ENCODE measurements at places on chromosomes 4 and X.

DNA sequence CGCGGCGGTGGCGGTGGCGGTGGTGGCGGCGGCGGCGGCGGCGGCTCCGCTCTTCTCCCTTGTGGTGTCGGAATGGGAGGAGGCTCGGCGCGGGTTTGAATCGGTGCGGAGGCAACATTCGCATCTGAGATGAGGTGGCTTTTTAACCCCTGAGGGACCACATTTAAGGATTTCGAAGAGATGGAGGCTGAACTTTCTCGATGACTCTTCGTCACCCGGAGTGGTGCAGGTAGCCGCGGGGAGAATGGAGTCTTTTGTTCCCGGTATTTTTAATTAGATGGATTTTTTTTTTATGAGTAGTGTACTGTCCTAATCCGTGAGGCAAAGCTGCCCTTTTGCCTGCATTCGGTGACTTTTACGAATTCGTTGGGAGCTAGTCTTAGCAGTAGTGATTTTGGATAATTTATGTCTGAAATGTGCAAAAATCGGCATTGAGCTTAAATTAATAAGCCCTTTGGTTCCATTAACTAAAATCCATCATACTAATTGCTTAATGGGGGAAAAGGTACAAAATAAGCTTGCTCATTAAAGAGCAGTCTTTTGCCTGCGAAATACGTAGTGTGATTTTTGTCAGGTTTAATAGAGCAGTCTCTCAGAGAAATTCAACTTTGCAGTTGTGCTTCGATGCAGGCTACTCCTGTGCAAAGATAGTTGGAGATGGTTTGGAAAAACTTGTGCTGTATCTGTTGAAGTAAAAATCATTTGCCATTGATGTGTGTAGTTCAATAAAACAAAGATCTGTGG, 206.2 kb downstream of the TENM3 start:
- no peaks in the 10 kb centered on the region for H3K4me1 ChIP-seq
- H3K4me3 ChIP-seq, result peak overlapping the region; percentile 73
- DNase-seq, result no peak

DNA sequence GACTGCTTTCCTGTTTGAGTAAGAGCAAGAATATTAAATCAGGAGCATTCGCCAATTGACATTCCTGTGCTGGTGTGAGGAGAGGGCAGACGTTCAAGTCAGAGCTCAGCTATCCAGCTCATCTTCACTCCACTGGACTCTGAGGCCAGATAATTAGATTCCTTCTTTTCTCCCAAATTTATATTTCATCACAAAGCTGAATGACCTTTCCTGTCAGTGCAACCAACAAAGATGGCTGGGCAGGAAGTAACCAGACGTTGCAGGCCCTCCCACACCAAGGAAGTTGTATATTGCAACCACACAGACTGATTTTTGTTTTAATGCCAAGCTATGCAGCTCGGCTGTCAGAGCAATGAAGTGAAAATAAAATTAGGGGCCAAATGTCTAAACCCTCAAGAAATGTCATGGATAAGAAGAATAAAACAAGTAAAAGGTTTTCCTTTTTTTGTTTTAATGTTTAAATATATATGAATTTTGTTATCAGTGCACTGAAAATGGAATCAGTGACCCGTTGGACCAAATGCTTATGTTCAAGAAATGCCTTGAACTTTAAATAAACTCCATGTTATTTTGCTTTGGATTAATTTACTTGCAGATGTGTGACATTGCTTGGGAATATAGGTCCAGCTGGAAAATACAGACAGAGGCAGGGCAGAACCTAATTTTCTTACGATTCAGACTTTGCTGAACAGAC, 578.9 kb upstream of the FAT1 start:
- H3K4me3 ChIP-seq, result no peak overlapping the region
- no peak for DNase-seq
- H3K27ac ChIP-seq, result no peak overlapping the region
- H3K36me3 ChIP-seq, result no peaks in the 10 kb centered on the region
- H3K27me3 ChIP-seq, result no peaks in the 10 kb centered on the region

GRCh38 chr4:169899295-169899694, 126.9 kb downstream of the MFAP3L start:
- H3K36me3 ChIP-seq, result no peaks in the 10 kb centered on the region
- H3K4me1 ChIP-seq, result no peaks in the 10 kb centered on the region
- no peak for DNase-seq
- no peak overlapping the region for H3K27ac ChIP-seq
- no peak overlapping the region for H3K4me3 ChIP-seq

- H3K4me3 ChIP-seq, result peak overlapping the region; percentile 23
- DNase-seq, result no peak
- H3K4me1 ChIP-seq, result no peaks in the 10 kb centered on the region
- no peaks in the 10 kb centered on the region for H3K36me3 ChIP-seq
- no peaks in the 10 kb centered on the region for H3K27me3 ChIP-seq
- H3K27ac ChIP-seq, result no peak overlapping the region
Observed at GRCh38 chrX:57821703-57822387, 88.4 kb downstream of the ZXDA start.

DNA sequence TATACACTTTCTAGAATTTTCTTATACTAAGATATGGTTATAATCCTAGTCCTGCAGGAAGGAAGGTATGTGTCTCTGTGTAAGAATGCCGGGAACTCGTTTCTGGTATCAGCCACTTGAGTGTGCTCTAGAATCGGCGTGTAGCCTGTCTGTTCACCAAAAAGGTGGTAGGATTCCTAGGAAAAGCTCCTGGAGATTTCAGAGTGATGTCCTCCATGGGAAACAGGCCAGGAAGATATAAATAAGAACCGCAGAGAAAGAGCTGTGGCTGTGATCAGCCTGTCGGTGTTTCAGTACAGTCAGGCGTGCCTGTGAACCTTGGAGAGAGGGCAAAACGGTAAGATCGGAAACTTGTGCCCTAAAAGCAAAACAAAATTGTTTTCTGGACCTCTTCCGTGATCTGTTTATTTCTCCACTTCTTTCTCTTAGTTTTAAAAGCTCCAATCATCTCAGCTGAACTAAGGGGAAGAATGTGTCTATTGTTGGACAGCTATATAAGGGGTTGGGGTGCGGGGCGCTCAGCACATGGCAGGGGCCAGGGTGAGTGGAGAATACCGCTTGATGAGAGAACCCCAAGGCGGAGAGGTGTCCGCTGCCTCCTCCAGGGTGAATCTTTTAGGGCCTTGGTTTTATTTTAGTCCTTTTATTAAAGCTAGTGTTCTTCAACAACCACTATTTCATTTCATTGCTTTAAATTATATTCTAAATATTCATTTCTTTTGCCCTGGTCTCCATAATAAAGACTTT, 303.8 kb upstream of the TENM3 start:
- no peaks in the 10 kb centered on the region for H3K27me3 ChIP-seq
- no peaks in the 10 kb centered on the region for H3K36me3 ChIP-seq
- DNase-seq, result no peak
- no peak overlapping the region for H3K27ac ChIP-seq
- no peak overlapping the region for H3K4me3 ChIP-seq
- H3K4me1 ChIP-seq, result no peaks in the 10 kb centered on the region

- H3K27ac ChIP-seq, result peak within 1 kb of the TSS; percentile 29
- peak within 1 kb of the TSS; percentile 76 for H3K4me3 ChIP-seq
- no peaks in the 10 kb centered on the region for H3K4me1 ChIP-seq
- no peaks in the 10 kb centered on the region for H3K27me3 ChIP-seq
- DNase-seq, result peak; percentile 70
- no peaks in the 10 kb centered on the region for H3K36me3 ChIP-seq
Observed at GRCh38 chr4:82798168-82799005, at the start of gene SCD5. SCD5 (minus strand) TSS chr4:82798796; CDS start chr4:82798537, 259 bp downstream.

DNA sequence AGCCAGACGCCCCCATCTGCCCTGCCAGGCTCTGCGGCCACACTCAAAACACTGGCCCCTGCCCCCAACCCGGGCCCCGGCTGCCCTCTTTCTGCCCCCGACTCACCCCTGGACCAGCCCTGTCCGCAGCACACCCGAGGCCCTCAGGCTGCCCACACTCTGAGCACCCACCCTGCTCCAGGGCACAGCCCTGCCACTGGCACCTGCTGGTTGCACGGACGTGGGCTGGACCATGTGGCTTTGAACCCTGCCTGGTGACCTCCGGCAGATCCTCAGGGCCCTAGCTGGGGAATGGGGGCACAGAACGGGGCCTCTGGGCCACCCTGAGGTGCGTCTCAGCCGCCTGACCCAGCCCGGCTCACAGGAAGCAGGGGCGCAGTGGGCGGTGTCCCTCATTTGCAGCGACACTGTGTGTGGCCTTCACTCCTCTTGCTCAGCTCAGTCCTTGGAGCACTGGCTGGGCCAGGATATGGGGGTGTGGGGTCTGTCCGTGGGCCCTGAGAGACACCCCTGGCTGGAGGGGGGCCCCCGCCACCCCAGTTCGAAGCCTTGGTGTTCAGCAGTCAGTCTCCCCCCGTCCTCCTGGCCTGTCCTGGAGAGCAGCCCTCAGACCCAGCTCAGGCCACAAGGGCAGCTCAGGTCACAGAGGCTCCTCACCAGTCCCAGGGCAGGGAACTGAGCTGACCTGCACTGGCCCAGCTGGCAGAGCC, 73.2 kb downstream of the FAM53A start:
- no peaks in the 10 kb centered on the region for H3K27me3 ChIP-seq
- no peaks in the 10 kb centered on the region for H3K4me1 ChIP-seq
- H3K27ac ChIP-seq, result no peak overlapping the region
- no peak overlapping the region for H3K4me3 ChIP-seq

GRCh38 chr4:998096-998691, 5.0 kb upstream of the SLC26A1 start:
- H3K27me3 ChIP-seq, result peaks cover 32% of the 10 kb centered on the region
- no peak overlapping the region for H3K27ac ChIP-seq
- no peak overlapping the region for H3K4me3 ChIP-seq
- no peaks in the 10 kb centered on the region for H3K36me3 ChIP-seq
- DNase-seq, result no peak

DNA sequence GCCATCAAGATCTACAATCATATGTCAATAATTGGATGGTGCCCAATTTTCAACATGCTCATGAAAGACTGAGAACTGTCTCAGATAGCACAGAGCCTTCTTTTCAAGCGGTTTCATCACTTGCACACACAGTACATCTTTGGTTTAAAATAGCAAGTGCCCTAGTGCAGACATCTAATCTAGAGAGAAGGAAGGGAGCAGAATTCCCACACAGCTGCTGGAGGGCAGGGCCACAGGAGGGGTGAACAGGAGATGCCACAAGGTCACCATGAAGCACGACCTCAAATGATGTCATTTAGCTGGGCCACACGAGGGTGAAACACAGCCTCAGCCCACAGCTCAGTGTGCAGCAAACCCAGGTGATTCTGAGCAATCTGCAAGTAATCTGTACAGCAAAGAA, 24.3 kb downstream of the LEF1 start:
- no peaks in the 10 kb centered on the region for H3K36me3 ChIP-seq
- DNase-seq, result no peak
- no peaks in the 10 kb centered on the region for H3K4me1 ChIP-seq
- no peaks in the 10 kb centered on the region for H3K27me3 ChIP-seq
- no peak overlapping the region for H3K4me3 ChIP-seq

GRCh38 chr4:163263606-163264005, 68.8 kb downstream of the NPY1R start:
- no peak overlapping the region for H3K4me3 ChIP-seq
- no peaks in the 10 kb centered on the region for H3K27me3 ChIP-seq
- no peak overlapping the region for H3K27ac ChIP-seq

DNA sequence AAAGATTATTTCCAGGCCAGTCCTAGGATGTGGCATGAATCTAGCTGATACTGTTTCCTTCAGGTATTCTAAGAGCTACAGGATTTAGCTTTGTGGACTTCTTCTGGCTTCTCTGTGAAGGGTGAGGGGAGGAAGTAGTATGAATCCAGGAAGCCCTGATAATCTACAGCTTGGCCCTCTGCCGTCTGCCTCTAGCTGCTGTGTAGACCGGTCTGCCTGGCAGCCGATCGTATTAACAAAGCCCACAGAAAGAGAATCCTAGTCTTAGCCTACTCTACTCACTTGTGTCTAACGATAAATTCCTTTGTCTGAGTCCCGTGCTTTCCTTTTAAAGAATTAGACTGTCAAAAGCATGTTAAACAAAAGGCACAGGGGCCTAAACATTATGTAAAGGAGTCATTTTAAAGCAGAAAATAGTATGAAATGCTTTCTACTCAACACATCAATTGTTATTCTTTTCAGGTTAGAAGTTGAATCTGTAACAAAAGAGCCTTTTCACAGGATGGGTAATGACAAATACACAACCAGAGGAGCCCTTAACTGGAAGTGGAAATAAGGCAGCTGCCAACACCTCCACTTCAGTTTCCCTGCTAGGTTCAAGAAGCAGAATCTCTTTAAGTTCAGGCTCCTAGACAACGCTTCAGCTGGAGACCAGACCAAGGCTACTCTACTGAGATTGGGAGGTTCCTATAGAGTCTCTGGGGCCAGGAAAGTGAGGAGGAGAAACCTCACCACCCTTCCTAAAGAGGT, 48.9 kb upstream of the UCP1 start:
- no peak overlapping the region for H3K27ac ChIP-seq
- no peaks in the 10 kb centered on the region for H3K4me1 ChIP-seq
- no peaks in the 10 kb centered on the region for H3K27me3 ChIP-seq
- DNase-seq, result no peak
- H3K4me3 ChIP-seq, result no peak overlapping the region

- no peak overlapping the region for H3K27ac ChIP-seq
- DNase-seq, result no peak
- no peaks in the 10 kb centered on the region for H3K27me3 ChIP-seq
- no peak overlapping the region for H3K4me3 ChIP-seq
- no peaks in the 10 kb centered on the region for H3K36me3 ChIP-seq
- H3K4me1 ChIP-seq, result no peaks in the 10 kb centered on the region
Observed at GRCh38 chr4:174835536-174835935, 6.5 kb upstream of the GLRA3 start.

DNA sequence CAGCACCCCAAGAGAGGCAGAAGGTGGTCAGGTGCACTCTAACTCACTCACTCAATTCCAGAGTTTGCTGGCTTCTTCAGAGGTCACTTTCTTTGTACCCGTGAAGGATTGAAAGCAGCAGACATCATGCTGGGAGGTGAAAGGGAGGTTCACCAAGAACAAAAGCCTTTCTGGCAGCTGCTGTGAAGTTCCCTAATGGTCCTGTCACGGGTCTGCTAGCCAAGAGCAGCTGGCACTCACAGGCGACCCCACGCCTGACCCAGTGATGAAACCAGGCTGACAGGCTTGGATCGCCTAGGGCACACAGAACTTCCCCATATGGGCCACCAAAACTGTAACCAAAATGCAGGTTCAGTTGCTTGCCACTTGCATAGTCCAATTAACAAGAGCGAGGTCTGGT, 11.8 kb downstream of the NUDT11 start:
- no peaks in the 10 kb centered on the region for H3K4me1 ChIP-seq
- H3K27ac ChIP-seq, result no peak overlapping the region
- no peaks in the 10 kb centered on the region for H3K27me3 ChIP-seq

DNA sequence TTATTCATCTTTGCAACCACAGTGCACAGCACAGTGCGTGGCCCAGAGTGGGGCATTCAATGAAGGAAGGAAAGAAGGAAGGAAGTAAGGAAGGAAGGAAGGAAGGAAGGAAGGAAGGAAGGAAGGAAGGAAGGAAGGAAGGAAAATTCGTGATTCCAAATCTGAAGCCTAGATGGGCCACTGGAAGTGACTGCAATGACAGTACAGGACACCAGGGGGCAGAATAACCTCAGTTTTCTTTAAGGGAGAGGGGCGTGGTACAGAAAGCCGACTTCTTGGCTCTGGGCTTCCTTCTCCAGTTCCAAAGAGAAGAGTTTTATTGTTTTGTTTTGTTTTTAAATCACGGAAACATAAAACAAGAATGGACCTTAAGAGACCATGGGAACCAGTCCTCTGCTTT, 47.8 kb downstream of the APLN start:
- no peak overlapping the region for H3K27ac ChIP-seq
- no peak overlapping the region for H3K4me3 ChIP-seq
- no peaks in the 10 kb centered on the region for H3K4me1 ChIP-seq
- no peaks in the 10 kb centered on the region for H3K27me3 ChIP-seq

GRCh38 chr4:163701916-163702315, 207.4 kb downstream of the TMA16 start:
- H3K27ac ChIP-seq, result no peak overlapping the region
- H3K27me3 ChIP-seq, result no peaks in the 10 kb centered on the region
- no peak overlapping the region for H3K4me3 ChIP-seq
- no peaks in the 10 kb centered on the region for H3K4me1 ChIP-seq
- H3K36me3 ChIP-seq, result no peaks in the 10 kb centered on the region
